ENCODE measurements at places on chromosomes 4 and X.
A peak's percentile ranks its signal among the peaks of the same experiment; 100 is the strongest.

- DNase-seq, result no peak
These were observed 654.2 kb downstream of the PCDH7 start for GRCh38 chr4:31374256-31374960.

DNA sequence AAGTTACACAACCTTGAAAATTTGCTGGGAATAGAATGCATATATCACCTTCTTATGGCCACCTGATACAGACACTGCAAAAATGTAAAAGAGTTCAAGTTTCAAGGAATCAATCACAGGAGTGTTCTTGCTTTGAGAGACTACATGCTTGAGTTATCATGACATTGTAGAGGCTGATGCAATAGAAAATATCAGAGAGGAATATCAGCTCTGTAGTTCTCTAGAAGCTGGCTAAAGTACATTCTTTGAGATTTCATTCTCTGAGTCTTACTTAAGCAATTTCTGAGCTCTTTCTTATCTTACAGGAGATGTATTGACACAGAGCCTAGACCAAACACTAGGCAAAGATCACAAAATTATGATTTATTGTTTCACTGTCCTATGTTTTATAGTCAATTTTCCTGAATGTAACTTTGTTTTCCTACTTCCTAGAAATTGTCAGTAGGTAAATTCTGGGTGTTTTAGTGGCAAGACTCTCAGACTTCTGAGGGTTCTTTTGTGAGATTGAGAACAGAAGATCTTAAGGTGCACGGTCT, 152.1 kb upstream of the HPGD start:
- no peak for DNase-seq

DNA sequence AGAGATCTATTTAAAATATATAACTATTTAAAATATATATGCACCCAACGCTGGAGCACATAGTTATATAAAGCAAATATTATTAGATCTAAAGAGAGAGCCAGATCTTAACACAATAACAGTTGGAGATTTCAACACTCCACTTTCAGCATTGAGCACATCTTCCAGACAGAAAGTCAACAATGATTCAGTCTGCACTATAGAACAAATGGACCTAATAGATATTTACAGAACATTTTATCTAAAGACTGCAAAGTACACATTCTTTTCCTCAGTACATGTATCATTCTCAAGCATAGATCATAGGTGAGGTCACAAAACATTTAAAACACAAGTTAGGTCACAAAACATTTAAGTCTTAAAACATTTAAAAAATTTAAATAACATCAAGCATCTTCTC, 36.4 kb downstream of the NLRP2B start:
- DNase-seq, result no peak

DNA sequence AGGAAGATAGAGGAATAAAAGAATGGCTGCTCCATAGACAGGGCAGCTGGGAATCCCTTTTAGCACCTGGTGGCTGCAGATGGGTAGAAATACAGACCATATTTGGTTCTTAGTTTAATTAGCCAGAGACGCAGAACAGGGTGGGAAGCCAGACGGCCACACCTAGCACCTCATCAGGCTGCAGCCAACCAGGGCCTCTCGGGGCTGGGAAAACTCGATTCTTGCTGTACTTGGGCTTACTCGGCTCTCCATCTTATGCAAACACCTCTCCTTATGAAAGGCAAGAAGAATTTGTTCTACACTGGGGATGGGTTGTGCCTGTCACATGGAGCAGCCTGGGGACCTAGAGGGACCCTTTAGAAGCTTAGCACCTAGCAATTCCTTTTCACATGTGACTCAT, 19.7 kb downstream of the IRAK1 start:
- no peak for DNase-seq

DNA sequence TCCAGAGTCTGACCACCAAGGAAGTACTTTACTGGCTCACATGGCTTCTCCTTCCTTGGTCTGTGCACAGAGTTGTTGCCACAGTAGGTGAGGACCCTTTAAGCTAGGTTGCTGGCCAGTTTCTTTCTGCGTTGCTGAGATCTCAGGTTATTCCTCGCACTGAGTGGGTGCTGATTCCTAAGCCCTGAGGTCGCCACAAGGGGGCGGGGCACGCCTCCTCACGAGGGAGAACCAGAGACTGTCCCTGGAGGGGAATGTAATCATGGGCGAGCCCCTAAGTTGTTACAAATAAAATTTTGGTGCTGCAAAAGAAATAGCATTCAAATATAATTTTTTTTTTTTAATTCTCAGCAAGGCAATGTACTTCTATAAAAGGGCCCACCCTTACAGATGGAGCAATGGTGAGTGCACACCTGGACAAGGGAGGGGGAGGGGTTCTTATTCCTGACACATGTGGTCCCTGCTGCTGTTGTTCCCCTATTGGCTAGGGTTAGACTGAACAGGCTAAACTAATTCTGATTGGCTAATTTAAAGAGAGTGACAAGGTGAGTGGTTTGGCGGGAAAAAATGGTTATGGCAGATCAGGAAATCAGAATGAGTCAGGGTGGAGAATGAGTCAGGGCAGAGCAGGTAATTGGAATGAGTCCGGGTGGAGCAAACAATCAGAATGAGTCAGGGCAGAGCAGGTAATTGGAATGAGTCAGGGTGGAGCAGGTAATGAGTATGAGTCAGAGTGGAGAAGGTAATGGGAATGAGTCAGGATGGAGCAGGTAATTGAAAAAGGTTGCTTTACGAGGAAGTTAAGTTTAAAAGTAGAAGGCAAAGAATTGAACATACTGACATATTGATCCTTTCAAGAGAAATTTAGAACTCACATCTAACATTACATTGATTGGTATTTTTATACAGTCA, 107.5 kb downstream of the VSIG4 start:
- no peak for DNase-seq

DNA sequence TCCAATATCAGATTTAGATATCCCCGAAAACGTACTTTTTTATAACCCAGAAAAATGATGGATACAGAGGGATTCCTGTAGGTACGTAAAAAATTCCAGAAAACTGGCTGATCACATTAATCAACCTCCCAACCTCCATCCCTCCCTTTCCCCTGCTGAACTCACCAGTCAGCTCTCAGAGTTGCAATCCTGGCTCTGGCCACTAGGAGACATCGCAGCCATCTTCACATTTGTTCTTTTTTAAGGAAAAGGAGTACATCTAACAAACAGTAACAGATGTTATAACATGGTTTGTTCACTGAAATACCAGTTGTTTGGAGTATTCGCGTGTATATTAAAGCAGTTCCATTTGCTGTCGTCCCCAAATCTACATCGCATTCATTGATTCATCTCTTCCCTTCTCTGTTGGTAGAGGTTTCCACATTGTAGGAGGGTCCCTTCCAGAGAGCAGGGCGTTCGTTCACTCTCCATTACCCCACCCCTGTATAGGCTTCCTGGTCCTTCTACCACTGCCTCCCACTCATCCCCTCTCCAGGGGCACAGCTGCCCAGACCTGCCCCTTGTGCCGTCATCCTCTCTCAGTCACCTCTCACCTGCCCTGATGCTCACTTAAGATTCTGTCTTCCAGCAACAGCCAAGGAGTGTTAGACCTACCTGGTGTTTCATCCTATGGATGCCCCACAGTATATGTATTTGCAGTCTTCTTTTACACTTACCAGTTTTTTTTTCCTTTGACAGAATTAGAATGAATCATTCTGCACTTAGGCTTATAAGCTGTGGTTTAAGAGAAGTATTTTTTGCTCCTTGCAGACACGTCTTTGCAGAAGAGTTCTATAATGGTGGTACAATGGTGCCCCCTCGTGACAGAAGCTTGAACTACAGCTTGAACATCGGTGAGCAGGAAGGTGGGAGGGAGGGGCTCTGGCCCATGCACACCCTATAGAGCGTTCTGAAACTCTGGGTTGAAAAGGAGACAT, 36.8 kb upstream of the RAB40AL start:
- peak; percentile 72 for DNase-seq

- no peak for DNase-seq
These were observed 107.0 kb upstream of the TLR2 start for GRCh38 chr4:153577053-153577452.

DNA sequence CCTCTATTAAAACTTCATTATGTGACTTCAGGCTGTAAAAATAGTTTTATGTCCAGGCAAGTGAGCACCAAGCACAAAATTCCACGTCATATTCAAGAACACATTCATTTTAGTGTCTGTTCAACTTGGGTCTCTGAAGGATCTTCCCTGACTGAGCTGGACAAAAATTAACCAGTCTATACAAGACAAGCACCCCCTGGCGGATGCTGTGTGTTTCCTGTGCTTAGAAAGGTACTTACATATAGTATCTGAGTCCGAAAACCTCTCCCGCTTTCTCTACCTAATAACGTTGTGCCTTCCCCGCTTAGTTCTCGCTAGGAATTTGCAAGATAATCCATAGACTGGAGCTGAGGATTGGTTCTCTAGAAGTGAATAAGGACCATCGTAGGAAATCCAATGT, 2214.5 kb upstream of the TENM3 start:
- peak; percentile 10 for DNase-seq

DNA sequence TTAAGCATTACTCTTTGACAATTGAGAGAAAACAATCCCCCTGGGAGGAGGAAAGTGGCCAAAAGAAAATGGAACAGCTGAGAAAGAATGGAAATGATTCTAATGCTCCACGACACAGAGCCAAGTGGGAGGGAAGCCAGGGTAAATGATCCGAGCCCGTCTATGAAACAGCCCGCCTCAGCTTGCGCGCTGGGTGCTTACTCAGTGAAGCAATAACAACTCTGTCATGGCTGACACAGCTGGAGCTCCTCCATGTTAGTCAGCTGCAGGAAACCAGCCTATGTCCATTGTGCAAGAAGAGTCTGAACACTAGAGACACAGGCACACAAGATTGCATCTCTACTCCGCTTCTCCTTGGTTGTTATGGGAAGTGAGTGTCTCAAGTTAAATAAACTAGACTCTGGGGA, 19.3 kb downstream of the NOA1 start:
- peak; percentile 89 for DNase-seq

- DNase-seq, result peak; percentile 35
These were observed 763 bp downstream of the USP38 start for GRCh38 chr4:143185253-143186107.

DNA sequence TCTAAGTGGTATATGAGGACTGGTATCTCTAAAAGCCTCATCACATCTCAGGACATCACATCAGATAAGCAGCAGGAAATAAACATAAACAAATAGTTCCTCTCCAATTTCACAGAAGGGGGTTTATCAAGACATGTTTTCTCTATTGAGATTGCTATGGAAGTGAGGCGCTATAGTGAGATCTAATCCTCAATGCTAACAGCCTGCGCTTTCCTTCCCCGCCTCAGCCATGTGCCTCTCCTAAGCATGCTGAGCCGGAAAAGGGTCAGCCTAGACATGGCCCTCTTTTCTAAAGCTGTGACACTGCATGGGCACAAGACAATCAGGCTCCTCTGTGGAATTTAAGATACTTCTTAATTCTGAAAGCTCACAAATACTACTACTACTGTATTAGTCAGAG, 286.1 kb downstream of the INPP4B start:
- DNase-seq, result no peak

GRCh38 chrX:25012433-25012735, 3.4 kb downstream of the ARX start:
- DNase-seq, result peak; percentile 15

GRCh38 chr4:150242820-150243458, 164.7 kb downstream of the DCLK2 start:
- peak; percentile 52 for DNase-seq

GRCh38 chr4:101125045-101125942, 222.0 kb downstream of the PPP3CA start:
- DNase-seq, result no peak

DNA sequence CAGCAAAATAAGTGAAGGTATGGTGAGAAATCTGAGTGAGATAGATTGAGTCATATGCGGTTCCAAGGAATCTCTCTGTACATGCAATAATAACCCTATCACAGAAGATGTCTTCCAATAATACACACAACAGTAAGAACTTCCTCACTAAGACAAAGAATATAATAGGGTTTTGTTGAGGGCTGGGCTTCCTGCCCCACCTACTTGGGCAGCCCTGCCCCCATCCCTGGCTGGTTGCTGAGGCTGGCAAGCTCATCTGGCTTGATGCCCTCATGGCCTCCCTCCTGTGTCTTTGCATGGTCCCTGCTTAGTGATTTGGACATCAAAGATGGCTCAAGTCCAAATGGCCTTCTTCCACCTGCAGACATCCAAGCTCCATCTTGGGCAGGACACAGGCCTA, 2.7 kb downstream of the GEMIN8 start:
- no peak for DNase-seq

DNA sequence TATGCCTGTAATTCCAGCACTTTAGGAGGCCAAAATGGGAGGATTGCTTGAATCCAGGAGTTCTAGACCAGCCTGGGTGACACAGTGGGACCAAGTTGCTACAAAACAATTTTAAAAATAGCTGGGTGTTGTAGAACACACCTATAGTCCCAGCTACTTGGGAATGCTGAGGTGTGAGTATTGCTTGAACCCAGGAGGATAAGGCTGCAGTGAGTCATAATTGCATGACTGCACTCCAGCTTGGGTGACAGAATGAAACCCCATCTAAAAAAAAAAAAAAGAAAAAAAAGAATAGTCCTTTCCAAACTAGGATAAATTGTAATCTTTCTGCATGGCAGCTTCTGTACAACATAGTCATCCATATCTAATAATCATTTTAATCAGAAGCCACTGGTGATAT, 270.1 kb upstream of the INTU start:
- DNase-seq, result no peak
